ENCODE measurements at places on chromosomes 6 and 20.

- DNase-seq: no peak
These were observed 259.9 kb downstream of the ADGRG6 start for GRCh38 chr6:142561511-142562265.

GRCh38 chr6:101110814-101111213, 229.7 kb upstream of the ASCC3 start:
- DNase-seq: no peak

DNA sequence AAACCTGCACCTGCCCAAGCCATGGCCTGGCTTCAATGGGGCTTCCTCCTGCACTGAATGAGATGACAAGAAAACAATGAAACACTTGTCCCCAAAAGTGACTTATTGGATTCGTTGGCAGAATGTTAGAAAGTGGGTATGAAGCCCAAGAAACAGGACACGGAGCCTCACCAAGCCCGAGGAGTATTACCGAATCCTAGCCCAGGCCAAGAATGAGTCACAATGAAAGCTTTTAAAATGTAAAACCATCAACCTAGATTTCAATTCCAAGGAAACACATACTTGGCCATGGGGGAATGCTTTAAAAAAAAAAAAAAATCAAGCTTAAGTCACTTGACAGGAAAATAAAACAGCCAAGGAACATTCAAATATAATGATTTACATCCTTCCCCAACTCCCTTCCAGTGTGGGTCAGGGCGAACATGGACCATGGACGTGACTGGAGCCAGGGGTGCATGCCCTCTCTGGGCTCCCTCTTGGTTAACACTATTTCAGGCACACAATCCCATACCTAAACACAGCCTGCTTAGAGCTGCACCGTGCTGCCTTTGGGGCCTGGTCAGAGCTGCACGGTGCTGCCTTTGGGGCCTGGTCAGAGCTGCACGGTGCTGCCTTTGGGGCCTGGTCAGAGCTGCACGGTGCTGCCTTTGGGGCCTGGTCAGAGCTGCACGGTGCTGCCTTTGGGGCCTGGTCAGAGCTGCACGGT, 3.1 kb upstream of the STX16 start:
- DNase-seq: no peak

GRCh38 chr6:134920422-134920821, 29.5 kb downstream of the ALDH8A1 start:
- no peak for DNase-seq

DNA sequence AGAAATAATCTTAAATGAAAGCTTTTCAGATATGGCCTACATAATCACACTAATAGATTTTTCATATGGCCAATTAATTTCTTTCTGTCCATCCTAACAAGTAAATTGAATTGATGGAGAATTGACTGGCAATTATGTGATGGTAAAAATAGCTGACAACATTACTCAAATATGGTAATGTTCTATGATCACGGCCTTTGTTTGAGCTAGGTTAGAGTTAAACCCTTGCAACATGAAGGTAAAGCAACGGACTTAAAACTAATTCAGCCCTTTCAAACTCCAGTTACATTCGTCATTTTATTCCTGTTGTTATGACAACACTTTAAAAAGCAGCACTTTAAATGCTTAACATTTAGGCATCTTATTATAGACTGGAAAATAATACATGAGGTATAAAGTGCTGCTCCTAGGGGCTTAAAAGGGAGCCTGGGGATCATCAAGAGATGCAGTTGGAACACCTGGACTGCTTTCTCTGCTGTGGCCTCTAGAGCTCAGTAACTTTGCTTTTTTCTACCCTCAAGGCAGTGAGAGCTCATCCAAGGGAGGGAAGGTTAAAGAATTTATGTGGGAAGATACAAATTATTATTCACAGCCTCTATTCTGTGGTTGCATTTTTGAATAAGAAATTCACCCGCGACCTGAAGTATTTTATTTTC, 46.9 kb downstream of the RIPOR2 start:
- no peak for DNase-seq

- no peak for DNase-seq
These were observed 40.0 kb downstream of the RANBP9 start for GRCh38 chr6:13671548-13672127.

DNA sequence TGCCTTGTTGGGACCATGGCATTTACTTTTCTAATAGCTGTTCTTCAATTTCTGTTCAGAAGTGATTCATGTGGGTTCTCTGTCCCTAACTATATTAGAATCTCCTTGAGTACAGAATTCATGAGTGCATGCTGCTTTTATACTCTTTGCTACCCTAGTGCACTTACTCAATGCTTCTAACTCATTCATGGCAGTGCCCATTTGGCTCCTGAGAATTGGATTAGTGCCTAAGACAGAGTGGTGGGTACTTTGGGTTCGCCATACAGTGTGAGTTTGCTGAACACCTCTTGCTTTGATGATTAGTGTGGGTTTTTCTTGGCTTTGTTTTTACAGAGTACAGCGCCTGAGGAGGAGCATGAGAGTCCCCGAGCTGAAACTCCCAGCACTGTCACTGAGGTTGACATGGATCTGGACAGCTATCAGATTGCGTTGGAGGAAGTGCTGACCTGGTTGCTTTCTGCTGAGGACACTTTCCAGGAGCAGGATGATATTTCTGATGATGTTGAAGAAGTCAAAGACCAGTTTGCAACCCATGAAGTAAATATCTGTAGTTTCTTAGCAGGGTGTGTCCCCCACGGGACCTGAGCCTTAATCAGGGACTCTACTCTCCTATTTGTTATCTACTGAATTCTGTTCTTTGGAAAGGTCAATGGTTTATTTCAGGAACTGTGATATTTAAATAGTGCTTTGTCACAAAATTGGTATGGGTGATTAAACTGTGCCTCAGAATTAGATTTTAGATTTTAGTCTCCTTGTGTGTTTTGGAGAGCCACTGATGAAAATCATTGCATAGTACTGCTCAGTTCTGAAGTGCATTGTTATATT, 150.7 kb downstream of the UTRN start:
- DNase-seq: no peak

- DNase-seq: no peak
These were observed 62.6 kb downstream of the AK9 start for GRCh38 chr6:109628158-109629000.

- no peak for DNase-seq
These were observed 101.2 kb upstream of the TRAF3IP2 start for GRCh38 chr6:111706841-111707391.

- no peak for DNase-seq
These were observed 139.4 kb upstream of the ID4 start for GRCh38 chr6:19697744-19698290.

DNA sequence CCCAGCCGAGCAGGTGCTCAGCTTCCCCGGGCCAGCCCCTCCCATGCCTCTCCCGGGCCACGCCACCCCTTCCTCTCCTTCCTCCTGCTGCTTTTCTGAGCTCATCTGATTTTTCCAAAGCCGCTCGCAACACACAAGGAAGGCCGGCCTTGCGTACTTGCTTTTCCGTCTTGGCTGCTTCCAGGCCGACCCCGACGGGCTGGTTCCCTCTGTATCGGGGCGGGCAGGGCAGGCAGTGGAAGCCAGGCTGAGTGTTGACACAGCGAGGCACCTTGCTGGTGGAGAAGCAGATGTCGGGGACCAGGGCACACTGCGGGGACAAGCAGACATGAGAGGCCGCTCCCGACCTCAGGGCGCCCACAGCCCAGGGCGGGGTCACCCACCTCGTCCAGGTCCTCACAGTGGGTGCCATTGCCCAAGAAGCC, 21.1 kb downstream of the THBS2 start:
- no peak for DNase-seq

DNA sequence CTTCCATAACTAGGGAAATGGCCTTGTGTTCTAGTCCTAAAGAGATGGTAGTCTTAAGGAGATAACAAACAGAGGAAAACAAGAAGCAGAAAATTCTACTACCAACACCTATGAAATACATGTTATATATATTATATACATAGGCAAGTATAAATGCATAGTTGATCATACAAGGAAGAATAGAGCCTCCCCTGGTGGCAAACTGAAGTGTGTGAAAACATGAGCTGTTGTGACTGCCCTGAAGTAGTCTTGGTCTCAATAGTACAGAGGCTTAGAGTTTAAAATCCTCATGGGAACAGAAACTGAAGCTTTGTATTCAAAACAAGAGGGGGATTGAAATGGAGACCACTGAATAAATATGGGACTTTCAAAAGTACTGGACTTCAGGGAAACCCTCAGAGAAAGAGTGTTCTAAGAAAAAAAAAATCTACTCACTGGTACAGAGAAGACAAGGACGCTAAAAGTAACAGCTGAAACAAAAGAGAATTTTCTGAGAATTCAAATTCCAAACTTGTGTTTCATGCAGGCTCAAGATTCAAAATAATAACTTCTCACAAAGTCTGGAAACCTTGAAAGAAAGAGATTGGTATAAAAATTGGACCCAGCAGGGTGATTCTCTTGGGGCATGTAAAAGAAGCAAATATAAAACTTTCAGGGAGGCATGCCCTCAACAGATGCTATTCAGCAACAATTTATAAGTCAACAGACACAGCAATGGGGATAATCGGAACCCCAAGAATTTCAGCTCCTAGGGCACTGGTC, 59.7 kb upstream of the SAMD3 start:
- DNase-seq: no peak

- no peak for DNase-seq
These were observed 278.3 kb downstream of the HIVEP2 start for GRCh38 chr6:142666599-142667185.

GRCh38 chr6:143522039-143522600, 10.6 kb upstream of the FUCA2 start:
- no peak for DNase-seq

GRCh38 chr6:134632024-134632423, 314.1 kb upstream of the SGK1 start:
- no peak for DNase-seq

GRCh38 chr20:62641321-62642050, 817 bp upstream of the SLCO4A1 start:
- DNase-seq: no peak

DNA sequence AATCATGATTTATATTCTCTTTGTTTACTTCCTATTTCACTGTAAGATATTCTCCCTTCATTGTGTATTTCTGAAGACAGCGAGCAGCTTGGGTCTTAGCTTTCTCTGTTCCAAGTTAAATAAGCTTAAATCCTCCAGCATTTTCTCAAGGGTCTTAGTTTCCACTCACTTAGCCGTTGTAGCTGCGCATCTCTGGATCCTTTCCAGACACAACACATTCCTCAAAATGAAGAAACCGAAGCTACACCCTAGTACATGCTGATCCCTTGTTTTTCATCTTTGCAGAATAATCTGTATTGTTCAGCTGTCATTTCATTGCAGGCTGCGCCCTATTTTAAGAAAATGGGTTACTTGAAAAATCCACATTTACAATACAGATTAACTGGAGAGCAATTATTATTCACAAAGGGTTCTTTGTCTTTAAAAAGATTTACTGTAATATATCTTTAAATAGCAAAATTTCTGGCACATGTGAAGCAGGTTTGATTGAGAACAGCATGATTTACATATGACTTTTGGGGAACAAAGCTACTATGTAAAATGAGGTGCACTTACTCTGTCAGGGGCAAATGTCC, 375.8 kb downstream of the QKI start:
- no peak for DNase-seq

- DNase-seq: no peak
These were observed 89.6 kb upstream of the TOX2 start for GRCh38 chr20:43825051-43825402.

- DNase-seq: no peak
These were observed 38.2 kb downstream of the MBOAT1 start for GRCh38 chr6:20173833-20174792.

- no peak for DNase-seq
These were observed 40.3 kb downstream of the TAF4 start for GRCh38 chr20:62025394-62025793.

- no peak for DNase-seq
These were observed 86.2 kb downstream of the AHI1 start for GRCh38 chr6:135411339-135411738.

- no peak for DNase-seq
These were observed 37.0 kb upstream of the HLA-A start for GRCh38 chr6:29905286-29905685.
